ENCODE measurements at places on chromosomes 7 and 10. TPM values are rescaled to one million over a fixed set of nuclear protein-coding genes. Genes with fewer than 3 reads are reported as not detected.

The ANKRD61 gene
- total RNA-seq, result under 0.01 TPM

The ACSM6 gene
- total RNA-seq, result not detected

The SBDS gene
- total RNA-seq, result 99.3 TPM

The PRSS37 gene
- total RNA-seq, result not detected

The MLLT10 gene
- total RNA-seq, result 46.2 TPM

The ADGRA1 gene
- not detected for total RNA-seq

The HYAL4 gene
- total RNA-seq, result 0.22 TPM

The FOXI2 gene
- total RNA-seq, result not detected

The GOLGA7B gene
- 0.11 TPM for total RNA-seq

The DNAAF5 gene
- 14.3 TPM for total RNA-seq

The CRPPA gene
- 1.8 TPM for total RNA-seq

The NCF1 gene
- not detected for total RNA-seq

The DRGX gene
- total RNA-seq, result not detected

The TSPAN33 gene
- 0.11 TPM for total RNA-seq

The MEST gene
- total RNA-seq, result 1.1 TPM

The UBN2 gene
- 3.5 TPM for total RNA-seq

The CREM gene
- total RNA-seq, result 61.5 TPM

The DKK1 gene
- total RNA-seq, result 9.6 TPM

The SEMA3D gene
- 3.4 TPM for total RNA-seq

The RADIL gene
- 5.5 TPM for total RNA-seq
